T-helper 9 cell (primary cell): ENCODE measurements at places on chromosomes 13 and 19.

DNA sequence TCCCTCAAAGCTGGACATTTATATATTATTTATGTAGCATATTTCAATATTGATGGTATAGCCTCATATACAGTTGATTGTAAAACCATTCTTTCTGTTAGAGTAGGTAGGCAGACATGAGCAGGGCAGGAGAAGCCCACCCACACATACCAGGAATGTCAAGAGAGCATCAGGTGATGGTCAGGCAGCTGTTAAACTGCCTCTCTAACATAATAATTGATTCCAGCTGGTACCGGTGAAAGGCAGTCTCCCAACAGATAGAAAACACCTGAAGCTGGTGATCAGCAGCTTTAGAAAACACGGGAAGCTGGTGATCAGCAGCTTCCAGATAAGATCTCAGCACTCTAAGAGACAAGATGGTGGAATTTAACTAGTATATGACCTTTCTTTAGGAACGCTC, 132.9 kb downstream of the SLITRK6 start:
- DNase-seq, result no peak

DNA sequence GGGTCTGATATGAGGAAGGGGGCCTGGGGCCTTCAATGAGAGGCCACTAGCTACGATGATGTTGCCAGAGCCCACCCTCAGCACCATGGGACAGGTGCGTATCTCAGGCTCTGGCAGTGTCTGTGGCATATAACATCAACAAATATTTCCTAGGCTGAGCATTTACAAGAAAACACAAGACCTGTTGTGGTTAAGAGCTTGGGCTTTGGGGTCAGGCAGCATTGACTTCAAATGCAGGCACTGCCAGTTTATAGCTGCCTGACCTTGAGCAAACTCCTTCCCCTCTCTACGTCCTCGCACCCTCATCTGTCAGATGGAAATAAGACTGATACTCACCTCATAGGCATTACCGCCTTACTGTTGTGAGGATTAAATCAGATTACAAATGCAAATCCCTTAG, 156.0 kb downstream of the KATNAL1 start:
- DNase-seq, result no peak

- no peak for DNase-seq
Measured at GRCh38 chr13:21932578-21932977, 261.7 kb downstream of the FGF9 start.

DNA sequence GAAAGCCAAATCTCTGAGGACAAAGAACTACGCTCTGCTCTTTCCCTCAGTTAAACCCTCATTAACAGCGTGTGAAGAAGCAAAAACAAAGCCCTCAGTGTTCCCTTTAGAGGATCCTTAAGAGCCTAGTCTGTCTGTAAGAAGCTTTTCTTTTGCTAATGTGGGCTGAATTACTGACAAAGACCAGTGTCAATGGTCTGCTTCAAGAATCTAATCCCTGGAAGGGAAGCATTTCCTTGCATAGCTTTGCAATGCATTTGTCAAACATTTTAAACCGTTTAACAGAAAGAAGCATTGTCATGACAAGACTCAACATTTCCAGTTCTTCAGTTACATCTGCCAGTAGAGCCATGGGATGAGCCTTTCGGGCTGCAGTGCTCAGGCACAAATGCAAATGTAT, 64.9 kb downstream of the EDNRB start:
- no peak for DNase-seq

GRCh38 chr13:46197299-46198048, 14.3 kb upstream of the LRRC63 start:
- no peak for DNase-seq

- DNase-seq, result no peak
Measured at GRCh38 chr13:50668691-50669271, 174.7 kb downstream of the DLEU7 start.

DNA sequence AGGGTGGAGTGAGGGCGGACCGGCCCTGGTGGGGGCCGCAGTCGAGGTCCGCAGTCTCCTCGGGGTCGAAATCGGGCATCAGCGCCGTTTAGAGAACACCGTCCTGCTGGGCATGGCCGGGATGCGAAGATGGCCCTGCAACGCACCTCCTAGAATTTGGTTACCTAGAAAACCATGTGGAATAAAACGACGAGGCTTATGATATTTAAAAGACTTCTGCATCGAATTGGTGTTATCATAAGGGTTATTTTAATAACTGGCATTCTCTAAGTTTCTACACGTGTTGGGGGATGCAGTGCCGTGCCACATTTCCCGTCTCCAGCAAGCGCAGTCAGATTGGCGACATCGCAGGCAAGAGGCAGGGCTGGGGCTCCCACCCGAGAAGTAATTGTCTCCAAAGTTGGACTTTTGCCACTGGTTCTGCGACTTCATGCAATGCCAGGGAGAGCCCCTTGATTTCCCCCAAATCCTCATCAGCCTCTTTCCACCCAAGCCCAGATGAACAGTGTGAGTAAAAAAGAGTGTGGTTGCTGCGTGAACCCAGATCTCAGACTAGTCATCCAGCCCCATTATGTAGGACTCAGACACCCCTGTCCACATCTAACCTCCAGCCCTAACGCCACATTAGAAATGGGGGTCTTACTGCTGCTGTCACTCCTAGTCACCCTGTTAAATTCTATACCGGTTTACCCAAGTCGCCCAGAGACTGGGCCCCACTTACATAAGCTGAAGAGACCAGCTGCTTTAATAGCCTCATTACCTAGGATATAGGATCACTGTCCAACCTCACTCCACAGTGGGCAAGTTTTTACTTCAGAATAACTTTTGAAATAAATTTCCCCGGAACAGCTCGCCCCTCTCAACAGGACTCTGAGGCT, 571 bp upstream of the DHRS12 start:
- peak; percentile 31 for DNase-seq

DNA sequence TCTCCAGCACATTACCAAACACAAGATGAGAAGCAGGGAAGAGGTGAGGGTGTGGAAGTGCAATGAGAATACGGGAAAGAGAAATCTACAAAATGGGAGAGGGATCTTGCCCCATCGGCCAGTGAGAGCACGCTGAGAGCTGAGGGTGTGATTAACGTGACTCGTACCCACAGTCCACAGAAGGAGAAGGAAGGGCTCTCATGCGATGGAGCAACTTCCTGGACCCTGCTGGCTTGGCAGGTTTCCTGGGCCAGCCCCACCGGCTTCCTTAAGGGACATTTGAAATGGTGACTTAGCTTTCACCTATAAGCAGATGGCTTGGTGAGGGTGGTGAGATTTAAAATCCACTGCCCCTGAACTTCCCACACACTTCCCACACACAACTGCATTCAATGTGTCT, 740.1 kb downstream of the UQCRFS1 start:
- no peak for DNase-seq

DNA sequence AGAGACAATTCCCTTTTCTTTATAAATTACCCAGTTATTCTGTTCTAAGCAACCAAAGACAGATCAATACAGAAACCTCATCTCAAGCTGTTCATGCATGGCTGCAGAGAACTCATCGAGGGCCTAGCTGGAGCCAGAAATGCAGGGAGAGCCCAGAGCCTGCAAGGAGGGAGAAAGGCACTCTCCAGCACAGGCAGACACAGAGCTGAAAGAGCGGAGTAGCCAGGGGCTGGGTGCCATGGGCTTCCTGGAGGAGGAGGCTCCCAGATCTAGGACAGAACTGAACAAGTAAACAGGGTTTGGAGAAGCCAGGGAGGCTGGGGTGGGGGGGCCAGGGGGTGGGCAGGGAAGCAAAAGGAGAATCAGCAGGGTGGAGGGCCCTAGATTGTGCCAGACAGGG, 144.2 kb upstream of the ZNF507 start:
- DNase-seq, result no peak

GRCh38 chr13:26307701-26308100, 53.8 kb downstream of the CDK8 start:
- no peak for DNase-seq

- DNase-seq, result peak; percentile 92
Measured at GRCh38 chr19:12333162-12334159, at the start of gene ZNF563. Gene ZNF563, minus strand, starts transcription at chr19:12333633. Its CDS starts 151 bp downstream, at chr19:12333482.

GRCh38 chr13:34474187-34474868, 467.7 kb upstream of the NBEA start:
- no peak for DNase-seq

DNA sequence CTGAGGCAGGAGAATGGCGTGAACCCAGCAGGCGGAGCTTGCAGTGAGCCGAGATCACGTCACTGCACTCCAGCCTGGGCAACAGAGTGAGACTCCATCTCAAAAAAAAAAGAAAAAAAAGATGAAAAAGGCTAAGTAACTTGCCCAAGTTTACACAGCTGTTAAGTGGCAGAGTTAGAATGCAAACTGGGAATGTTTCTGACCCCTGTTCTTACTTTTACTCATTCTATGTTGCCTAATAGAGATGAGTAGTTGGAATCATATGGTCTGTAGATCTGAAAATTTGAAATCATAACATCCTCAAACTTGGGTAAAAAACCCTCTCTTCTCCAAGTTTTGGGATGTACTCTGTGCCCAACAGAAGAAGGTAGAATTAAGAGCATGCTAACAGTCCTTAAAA, 235.8 kb upstream of the RFC3 start:
- no peak for DNase-seq

- DNase-seq, result no peak
Measured at GRCh38 chr19:34265221-34265650, 10.9 kb downstream of the GARRE1 start.

DNA sequence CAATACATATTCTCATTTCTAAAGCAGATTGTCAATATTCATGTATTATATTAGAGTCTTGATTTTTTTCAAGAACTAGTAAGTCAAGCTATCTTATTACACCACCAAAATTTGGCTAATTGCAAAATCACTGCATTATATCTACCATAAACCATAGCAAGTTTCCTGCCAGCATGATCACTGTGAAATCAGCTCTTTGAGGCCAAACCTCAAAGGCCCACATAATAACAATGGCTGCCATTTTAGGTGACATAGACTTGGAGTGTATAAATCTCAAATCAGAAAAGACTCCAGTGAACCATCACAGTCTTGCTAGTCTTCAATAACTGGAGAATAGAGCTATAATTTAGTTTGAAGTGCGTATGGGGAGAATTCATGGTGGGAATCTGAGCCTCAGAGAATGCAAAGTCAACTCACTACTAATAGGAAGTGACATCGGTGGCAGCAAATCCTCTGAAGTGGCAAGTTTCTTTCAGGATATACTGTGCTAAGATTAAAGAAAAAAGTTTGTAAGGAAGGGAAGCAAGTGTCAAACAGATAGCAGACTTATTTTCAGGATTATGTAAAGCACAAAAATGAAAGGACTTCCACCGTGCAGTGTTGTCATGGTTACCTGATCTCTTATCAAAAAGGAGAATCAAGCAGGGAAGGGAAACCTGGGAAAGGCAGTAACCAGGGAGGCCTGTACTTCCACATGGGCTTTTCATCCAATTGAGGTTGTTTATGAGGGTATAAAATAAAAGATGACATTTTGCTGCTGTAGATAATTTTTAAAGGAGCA, 117.4 kb upstream of the FNDC3A start:
- no peak for DNase-seq

DNA sequence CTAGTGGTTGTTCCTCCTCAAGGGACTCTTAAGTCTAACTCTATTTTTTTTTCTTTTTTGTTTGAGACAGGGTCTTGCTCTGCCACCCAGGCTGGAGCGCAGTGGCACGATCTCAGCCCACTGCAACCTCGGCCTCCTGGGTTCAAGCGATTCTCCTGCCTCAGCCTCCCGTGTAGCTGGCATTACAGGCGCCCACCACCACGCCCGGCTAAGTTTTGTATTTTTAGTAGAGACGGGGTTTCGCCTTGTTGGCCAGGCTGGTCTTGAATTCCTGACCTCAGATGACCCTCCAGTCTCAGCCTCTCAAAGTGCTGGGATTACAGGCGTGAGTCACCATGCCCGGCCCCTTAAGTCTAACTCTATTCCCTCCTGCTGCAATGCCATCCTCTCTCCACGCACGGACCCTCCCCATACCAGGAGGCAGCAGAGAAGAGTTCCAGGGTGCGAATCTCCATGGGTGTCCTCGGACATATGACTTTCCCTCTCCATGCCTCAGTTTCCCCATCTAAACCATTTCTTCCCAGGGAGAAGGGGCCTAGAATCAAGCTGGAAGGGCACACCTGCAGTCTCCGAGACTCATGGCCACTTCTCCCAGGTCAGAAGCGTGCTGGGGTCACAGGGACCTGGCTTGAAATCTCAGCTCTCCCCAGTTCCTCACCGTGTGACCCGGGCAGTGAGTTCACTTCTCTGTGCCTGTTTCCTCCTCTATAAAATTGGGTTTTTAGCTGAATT, 6.0 kb upstream of the BCL3 start:
- DNase-seq, result no peak

- DNase-seq, result no peak
Measured at GRCh38 chr19:44723299-44723951, 24.5 kb downstream of the CEACAM16 start.
